A673 (cell line): ENCODE measurements at places on chromosomes 4 and X. TPM values are rescaled to one million over a fixed set of nuclear protein-coding genes. Genes with fewer than 3 reads are reported as not detected.

The IL2 gene
- not detected in 2 replicates for total RNA-seq

The BTC gene
- 0.11 TPM in 1 of 2 replicates, not detected in the other for total RNA-seq

The PRDX4 gene
- 137 and 155 TPM in 2 replicates for total RNA-seq

The GRPR gene
- 0.52 and 1.2 TPM in 2 replicates for total RNA-seq

The HHIP gene
- total RNA-seq: 0.22 and 0.28 TPM in 2 replicates

The SPATA18 gene
- total RNA-seq: 0.71 and 0.92 TPM in 2 replicates

The SLC26A1 gene
- total RNA-seq: 0.22 and 0.30 TPM in 2 replicates

The HAUS7 gene
- total RNA-seq: 75.3 and 82.6 TPM in 2 replicates

The ABCD1 gene
- total RNA-seq: 7.8 and 8.0 TPM in 2 replicates

The NDP gene
- total RNA-seq: not detected in 2 replicates

The GLOD5 gene
- not detected in 2 replicates for total RNA-seq

The PNMA6A gene
- 6.3 and 7.0 TPM in 2 replicates for total RNA-seq
